ENCODE measurements at places on chromosomes 4 and X. TPM values are rescaled to one million over a fixed set of nuclear protein-coding genes. Genes with fewer than 3 reads are reported as not detected.

The OCRL gene
- total RNA-seq = 14.8 TPM

The SNCA gene
- total RNA-seq = 27.2 TPM

The MMRN1 gene
- total RNA-seq = 9.1 TPM

The RRAGB gene
- 26.4 TPM for total RNA-seq

The NPY2R gene
- total RNA-seq = not detected

DNA sequence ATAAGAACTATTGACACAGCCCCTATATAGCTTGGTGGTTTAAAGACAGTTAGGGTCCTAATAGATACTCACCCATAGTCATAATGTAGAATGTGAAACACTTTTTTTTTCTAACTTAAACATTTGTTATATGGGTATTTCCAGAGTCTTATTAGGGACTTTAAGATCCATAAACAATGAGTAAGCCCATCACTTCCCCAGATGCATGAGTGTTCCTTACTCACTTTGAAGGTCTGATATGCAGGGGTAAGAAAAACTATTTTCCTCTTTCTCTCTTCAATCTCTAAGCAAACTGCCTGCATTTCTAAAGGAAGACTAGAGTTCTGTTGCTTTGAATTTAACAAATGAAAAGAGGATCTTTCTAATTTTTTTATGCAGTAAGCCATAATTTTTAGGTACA lies 443.6 kb upstream of the PITX2 start:
- no peak overlapping the region for H3K4me3 ChIP-seq
- H3K36me3 ChIP-seq = no peaks in the 10 kb centered on the region
- no peak for DNase-seq
- no peak overlapping the region for H3K27ac ChIP-seq
- no peaks in the 10 kb centered on the region for H3K4me1 ChIP-seq

DNA sequence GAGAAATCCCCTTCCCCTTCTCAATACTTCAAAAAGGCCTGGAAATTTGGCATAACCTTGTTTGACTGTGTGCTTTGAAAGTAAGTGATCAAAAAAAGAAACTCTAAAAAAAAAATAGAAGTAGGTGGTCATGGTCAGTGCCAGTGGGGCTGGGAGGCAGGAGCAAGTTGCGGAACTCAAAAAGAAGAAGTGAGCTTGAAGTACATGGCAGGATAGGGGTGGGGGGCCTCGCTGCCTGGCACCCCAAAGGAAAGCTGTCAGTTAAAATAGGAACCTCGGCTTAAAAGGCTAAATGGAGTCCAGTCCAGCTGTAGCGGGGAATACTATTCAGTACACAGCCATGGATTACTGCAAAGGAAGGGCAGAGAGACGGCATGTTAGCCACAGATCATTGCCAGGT lies 12.2 kb upstream of the NKRF start:
- H3K4me3 ChIP-seq = no peak overlapping the region
- no peaks in the 10 kb centered on the region for H3K36me3 ChIP-seq
- H3K4me1 ChIP-seq = no peaks in the 10 kb centered on the region
- H3K27me3 ChIP-seq = no peaks in the 10 kb centered on the region

DNA sequence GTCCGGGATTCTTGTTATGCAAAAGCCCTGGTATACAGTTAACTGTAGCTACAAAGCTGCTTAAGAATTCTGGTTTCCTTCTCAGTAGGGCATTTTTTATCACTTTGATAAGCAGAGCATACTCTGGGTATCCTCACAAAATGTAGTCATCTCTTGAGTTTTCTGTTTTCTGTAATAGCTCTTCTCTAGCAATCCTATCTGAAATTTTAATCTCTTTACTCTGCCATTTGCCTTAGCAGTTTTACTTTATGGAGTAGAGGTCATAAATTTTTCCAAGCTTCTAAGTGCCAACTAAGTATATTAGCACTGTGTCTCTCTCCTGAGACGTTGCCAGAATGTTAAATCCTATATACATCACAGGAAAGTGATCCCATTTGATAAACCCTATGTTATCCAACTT lies 28.0 kb upstream of the BANK1 start:
- no peak for DNase-seq
- no peaks in the 10 kb centered on the region for H3K4me1 ChIP-seq
- H3K27ac ChIP-seq = no peak overlapping the region
- no peaks in the 10 kb centered on the region for H3K27me3 ChIP-seq
- H3K36me3 ChIP-seq = no peaks in the 10 kb centered on the region

DNA sequence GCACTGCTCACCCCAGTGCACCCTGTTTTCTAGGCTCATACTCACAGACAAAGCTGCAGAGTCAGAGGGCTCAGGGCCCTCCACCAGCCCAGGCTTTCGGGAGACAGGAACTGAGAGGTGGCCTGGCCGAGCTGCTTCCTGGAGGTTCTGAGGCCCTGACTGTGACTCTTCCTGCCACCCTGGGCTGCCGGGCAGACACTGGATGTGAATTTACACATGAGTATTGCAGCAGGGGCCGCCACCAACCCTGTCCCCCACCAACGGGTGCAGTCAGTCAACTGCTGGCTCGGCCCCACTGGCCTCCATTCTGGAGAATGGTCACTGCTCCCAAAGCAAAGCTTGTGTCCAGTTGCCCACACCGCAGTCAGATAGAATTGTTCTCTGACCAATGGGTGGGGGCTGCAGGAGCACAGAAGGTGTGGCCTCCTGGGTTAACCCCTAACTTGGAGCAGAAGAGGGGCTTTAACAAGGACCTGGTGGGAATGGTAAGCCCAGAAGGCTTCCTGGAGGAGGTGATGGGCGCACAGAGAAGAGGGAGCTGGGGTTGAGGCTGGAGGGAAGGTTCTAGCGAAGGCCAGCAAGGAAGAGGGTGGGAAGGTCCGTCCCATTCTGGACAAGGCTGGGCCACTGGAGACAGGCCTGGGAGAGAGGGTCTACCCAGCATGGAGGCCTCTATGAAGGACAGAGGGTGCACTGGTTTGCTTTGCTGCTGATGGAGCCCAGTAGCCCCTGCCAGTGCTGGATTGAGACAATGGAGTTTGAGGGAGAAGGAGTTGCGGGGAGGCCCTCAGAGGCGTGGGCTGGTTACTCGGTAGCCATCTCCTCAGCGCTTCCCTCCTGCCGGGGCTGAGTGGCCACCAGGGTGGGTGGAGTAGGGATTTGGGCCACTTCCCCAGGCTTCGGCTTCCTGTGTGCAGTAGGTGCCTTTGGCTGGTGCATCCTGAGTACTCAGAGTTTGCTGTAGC lies 135.3 kb downstream of the CPZ start:
- H3K4me3 ChIP-seq = no peak overlapping the region
- no peaks in the 10 kb centered on the region for H3K36me3 ChIP-seq
- no peaks in the 10 kb centered on the region for H3K4me1 ChIP-seq
- H3K27me3 ChIP-seq = no peaks in the 10 kb centered on the region
- H3K27ac ChIP-seq = no peak overlapping the region

GRCh38 chrX:123083924-123084323 lies 100.2 kb upstream of the GRIA3 start:
- H3K4me3 ChIP-seq = no peak overlapping the region
- no peak overlapping the region for H3K27ac ChIP-seq
- no peaks in the 10 kb centered on the region for H3K36me3 ChIP-seq
- DNase-seq = no peak
- H3K4me1 ChIP-seq = no peaks in the 10 kb centered on the region
- H3K27me3 ChIP-seq = no peaks in the 10 kb centered on the region

DNA sequence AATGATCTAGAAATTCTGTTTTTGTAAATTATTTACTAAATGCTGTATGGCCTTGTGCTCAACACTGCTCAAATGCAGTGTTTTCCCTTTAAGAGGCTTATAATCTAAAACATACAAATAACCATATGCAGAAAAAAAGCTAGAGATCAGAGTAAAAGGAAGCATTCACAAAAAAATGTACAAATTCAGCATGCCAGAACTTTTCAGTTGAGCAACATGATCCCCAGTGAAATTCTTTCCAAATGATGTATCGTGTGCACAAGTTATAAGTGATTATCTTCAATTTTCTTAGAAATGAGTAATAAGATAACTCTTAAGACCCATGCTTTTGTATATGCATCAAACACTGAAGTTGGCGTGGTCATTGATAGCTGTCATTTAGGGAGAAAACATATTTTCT lies 5.0 kb downstream of the GPC3 start:
- no peak for DNase-seq
- no peak overlapping the region for H3K27ac ChIP-seq
- H3K27me3 ChIP-seq = no peaks in the 10 kb centered on the region

- H3K36me3 ChIP-seq = no peaks in the 10 kb centered on the region
- no peak for DNase-seq
These were observed 132.1 kb downstream of the NSUN7 start for GRCh38 chr4:40881851-40882250.

DNA sequence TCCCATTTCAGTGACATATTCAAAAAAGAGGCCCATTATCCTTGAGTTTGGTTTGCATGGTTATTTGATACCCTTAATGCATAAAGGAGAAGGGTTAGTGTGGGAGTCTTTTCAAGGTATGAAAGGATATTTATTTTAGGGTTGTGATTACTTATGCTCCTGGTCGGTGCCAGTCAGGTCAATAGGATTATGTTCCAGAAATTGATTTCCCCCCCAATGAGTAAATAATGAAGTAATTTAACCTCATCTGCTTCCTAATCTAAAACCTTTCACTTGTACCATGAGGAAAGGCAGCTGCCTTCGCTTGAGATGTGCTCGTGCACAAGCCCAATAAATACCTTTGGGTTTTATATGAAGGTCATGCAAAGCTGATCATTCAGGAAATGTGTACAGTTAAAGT lies 55.0 kb upstream of the NR0B1 start:
- H3K36me3 ChIP-seq = no peaks in the 10 kb centered on the region
- DNase-seq = no peak
- H3K27ac ChIP-seq = no peak overlapping the region

GRCh38 chr4:145531223-145531622 lies 49.6 kb downstream of the SMAD1 start:
- no peak for DNase-seq
- H3K27me3 ChIP-seq = no peaks in the 10 kb centered on the region
- H3K4me1 ChIP-seq = no peaks in the 10 kb centered on the region
- no peak overlapping the region for H3K27ac ChIP-seq
- no peak overlapping the region for H3K4me3 ChIP-seq
